ENCODE measurements at places on chromosomes 5 and 9.

DNA sequence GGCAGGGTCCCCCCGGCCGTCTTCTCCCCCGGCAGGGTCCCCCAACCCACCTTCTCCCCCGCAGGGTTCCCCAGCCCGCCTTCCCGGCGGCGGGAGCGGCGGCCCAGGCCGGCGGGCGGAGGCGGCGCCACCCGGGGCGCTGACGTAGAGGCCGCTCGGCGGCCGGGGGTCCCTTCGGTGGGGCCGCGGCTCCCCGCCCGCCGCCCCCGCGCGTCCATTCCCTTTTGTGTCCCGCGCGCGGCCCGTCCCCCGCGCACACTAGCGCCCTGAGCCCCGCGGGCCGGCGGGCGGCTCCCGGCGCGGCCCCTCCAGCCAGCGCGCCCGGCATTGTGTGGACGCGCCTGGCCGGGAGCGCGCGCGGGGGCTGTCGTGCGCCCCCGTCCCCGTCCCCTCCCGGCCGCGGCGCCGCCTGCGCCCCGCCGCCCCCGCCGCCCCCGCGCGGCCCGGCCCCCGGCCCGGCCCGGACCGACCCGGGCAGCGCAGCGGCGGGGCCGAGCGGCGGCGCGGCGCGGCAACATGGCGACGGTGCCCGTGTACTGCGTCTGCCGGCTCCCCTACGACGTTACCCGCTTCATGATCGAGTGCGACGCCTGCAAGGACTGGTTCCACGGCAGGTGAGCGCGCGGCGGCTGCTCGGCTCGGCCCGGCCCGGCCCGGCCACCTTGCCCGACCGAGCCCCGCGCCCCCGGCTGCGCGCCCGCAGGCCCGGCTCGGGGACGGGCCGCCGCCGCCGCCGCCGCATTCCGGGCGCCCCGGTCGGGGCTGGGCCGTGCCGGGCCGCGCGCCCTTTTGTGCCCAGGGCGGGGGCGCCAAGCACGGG is at the start of gene PHF2:
PHF2 (plus strand) TSS at position 327 of the 820 bp plus-strand sequence; CDS start at position 517, 190 bp downstream.
- no peak for DNase-seq

GRCh38 chr9:124038239-124038638 is 26.7 kb downstream of the LHX2 start:
- no peak for DNase-seq

DNA sequence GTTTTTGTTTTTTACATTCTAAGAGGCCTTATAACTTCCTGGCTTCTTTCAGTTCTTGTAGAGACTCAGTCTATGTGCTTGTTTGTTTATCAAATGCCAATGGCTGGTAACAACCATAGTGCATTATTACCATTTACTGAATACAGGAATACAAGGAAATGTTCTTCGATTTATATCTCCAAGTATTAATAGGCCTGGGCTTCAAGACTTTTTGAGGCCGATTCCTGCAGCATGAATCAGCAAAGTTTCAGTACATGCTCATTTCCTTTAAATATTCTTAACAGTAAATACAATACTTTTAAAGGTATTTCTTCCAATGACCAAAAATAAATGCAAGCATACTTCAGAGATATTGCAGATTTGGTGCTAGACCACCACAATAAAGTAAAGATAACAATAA is 535.3 kb downstream of the EFNA5 start:
- no peak for DNase-seq

DNA sequence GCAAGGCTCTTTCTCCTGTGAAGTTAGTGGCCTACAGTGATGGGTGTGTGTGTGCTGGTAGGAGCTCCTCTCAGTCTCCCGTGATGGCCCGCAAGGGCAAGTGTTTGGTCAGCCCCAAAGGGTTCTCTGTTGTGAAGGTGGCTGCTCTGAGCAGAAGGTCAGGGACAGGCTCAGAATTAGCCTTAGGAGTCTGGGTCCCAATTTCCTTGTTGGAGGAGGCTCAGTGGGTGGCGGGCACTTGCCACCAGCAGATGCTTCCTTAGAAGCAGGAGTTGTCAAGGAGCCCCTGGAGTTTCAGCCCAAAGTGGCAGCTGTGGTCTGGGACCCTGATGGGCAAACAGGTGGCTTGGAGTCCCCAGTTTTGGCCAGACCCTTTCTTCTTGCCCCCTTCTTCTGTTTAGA is 154.4 kb downstream of the MACROH2A1 start:
- no peak for DNase-seq

- no peak for DNase-seq
These were observed 3.2 kb downstream of the WHRN start for GRCh38 chr9:114501796-114502682.

DNA sequence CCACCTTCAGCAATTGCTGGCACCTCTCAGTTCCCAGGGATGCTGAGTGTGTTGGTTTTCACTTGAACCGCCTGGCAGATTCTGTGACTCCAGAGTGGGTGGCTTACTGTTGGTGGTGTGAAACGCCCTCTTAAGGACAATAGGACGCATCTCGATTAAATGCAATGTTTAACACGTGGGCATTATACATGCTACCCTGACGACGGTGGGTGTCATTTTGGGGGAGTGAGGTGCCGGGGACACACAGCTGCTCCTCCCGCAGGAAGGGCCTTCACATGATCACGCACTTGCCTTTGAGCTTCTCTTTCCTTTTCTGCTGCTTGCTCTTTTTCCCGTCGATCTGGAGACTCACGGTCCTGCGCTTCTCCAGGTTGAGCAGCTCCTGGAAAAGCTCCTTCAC is 29.7 kb downstream of the DIRAS2 start:
- no peak for DNase-seq
